ENCODE measurements at places on chromosomes 16 and 17.
A peak's percentile ranks its signal among the peaks of the same experiment; 100 is the strongest.

DNA sequence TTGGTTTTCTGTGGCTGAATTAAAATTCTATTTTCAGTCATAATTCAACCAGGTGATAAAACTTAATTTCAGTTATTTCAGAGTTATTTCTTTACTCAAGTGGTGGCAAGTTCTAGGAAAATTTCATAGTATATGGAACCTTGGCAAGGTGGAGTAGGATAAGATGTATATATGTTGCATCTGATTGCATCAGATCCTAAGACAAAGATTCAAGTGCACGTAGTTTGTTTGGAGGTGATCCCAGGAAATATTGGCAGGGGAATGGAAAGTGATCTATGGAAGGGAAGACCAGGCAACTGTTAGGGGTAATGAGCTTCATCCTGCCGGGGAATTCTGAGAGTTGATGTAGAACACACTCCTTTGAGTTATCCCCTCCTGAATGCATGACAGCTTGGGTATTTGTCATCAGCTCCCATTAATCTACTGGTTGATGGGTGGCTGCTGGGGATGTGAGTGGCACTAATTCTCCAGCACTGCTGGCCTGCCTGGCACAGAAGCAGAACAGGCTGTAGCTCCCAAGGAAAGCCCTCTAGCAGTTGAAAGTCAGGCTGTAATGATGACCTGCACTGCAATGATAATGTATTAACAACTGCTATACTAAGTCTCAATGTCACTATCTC, 52.2 kb upstream of the TOM1L1 start:
- no peak for DNase-seq

GRCh38 chr16:24188021-24188542, 68.1 kb upstream of the CACNG3 start:
- no peak for DNase-seq

GRCh38 chr17:48429638-48430586, at the start of gene SKAP1:
Gene SKAP1, minus strand, starts transcription at chr17:48430214.
- no peak for DNase-seq

DNA sequence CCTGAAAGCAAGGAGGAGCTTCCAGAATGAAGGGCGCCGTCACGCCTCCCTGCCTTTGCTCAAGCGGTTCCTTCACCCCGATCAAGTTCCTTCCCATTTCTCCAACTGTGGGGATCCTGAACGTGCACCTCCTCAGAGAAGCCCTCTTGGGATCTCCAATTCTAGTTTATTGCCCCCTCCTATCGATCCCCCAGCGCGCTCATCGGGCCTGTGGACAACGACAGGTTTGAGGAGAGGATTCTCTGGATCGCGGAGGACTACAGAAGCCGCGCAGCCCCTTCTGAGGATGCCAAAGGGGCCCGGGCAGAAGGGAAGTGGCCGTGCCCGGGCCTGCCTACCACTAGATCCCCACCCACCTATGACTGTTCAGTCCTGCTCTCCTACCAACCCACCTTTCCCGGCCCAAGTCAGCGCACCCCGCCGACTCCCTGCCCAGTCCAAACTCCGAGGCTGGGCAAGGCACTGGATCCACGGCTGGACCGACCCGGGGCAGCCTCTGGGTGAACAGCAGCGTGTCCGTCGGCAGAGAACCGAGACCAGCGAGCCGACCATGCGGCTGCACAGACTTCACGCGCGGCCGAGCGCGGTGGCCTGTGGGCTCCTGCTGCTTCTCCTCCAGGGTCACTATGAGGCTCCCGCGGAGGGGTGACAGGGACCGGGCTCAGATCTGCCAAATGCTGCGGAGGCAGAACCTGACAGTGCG, 12.8 kb upstream of the CES3 start:
- no peak for DNase-seq

- no peak for DNase-seq
Measured at GRCh38 chr17:15945527-15946191, 729 bp downstream of the ADORA2B start.

- no peak for DNase-seq
Measured at GRCh38 chr16:48444574-48444973, 59.4 kb upstream of the SIAH1 start.

DNA sequence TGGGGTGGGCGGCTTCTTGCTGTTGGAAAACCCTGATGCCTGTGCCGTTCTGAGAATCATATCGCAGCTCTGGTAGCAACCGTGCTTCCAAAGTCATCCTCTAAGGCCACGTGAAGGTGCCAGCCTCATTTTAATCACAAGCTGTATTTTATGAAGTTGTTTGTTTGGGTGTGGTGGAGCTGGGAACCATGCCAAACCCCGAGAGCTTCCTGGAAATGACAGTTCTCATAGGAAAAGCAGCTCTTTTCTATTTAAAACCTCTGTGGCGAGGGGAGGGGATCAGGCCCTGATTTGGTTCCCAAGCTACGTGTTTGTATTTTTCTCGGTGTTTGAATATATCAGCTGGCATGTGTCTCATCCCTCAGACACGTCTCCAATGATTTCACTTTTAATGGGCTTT, 21.7 kb downstream of the KNOP1 start:
- DNase-seq, result no peak

GRCh38 chr17:39549747-39550573, 57.8 kb downstream of the NEUROD2 start:
- DNase-seq, result no peak

GRCh38 chr16:4324492-4325252, 8.8 kb downstream of the GLIS2 start:
- peak; percentile 37 for DNase-seq

- DNase-seq, result no peak
Measured at GRCh38 chr17:49667854-49668253, 10.0 kb downstream of the SPOP start.
